Activated CD8-positive, alpha-beta T cell treated with anti-CD3 and anti-CD28 coated beads, Interleukin-2, amount 10 ng/mL, durations not matched to agents 7 days and 5 days (primary cell): ENCODE measurements at places on chromosomes 6 and 20.
A peak's percentile ranks its signal among the peaks of the same experiment; 100 is the strongest.

DNA sequence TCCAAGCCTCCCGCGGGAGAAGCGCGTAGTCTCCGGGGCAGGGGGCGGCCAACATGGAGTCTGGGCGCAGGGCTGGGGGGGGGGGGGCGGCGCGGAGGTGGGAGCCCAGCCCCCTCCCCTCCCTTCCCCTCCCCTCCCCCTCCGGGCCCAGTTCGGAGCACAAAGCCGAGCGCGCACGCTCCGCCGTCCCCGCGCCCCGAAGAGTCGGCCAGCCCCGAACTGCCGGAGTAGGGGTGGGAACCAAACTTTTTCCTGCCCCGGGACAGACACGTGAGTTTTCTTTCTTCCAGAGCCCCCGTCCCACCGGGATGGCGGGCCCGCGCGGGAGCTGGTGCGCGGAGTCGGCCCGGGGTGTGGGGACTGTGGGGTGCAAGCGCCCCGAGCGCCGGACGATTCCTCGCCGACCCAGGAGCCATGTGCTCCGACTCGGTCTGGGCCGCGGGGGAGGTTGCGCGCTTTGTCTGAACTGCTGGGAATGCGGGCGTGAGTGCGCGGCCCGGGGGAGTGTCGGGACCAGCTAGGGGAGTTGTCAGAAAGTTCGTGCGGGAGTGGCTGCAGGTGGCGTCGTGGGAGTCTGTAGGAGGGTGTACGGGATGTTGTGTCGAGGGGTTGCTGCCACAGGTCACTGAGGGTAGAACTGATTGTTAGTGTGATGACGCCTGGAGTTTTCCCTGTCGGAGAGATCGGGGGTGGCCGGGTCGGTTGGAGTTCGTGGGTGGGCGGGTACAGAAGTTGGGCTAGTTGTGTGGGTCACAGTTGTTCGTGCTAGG is 1.2 kb downstream of the TGIF2 start:
- DNase-seq = peak; percentile 59

DNA sequence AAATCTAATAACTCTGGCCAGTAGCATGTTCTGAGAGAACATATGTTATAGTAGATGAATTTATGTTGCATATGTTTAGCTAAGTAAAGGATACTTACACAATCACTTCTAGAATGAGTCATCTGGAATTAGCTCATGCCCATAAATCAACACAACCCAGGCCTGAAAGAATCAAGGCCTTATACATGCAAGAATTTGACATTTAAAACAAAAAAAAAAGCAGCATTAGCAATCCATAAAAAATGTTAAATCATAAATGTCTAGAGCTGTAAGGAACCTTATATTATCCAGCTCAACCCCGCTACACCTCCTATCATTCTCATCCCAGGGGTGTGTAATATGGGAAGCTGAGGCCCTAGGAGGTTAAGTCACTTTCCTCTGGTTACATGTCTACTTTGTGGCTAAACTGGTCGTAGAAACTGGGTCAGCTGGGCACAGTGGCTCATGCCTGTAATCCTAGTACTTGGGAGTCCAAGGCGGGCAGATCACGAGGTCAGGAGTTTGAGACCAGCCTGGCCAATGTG is 105.2 kb upstream of the CARMIL1 start:
- DNase-seq = no peak

- no peak for DNase-seq
Measured at GRCh38 chr20:35662551-35662950, 2.1 kb downstream of the CPNE1 start.

DNA sequence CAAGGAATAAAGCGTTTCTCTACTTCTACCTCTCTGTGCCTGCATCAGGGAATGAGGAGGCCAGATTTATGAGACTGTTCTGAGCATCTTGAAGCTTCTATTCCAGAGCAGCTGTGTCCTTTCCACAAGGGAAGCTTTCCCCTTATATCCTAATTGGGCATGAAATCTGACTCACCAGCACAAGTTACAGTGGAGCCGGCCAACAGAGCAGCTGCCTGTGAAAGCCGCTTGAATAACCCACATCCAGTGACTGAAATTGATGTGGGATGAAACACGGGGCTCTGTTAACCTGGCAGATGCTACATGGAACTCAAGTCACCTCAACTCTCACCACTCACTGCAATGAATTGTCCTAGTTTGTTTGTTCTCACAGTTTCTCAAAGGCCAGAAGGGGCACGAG is 400.3 kb downstream of the TFAP2A start:
- DNase-seq = no peak

DNA sequence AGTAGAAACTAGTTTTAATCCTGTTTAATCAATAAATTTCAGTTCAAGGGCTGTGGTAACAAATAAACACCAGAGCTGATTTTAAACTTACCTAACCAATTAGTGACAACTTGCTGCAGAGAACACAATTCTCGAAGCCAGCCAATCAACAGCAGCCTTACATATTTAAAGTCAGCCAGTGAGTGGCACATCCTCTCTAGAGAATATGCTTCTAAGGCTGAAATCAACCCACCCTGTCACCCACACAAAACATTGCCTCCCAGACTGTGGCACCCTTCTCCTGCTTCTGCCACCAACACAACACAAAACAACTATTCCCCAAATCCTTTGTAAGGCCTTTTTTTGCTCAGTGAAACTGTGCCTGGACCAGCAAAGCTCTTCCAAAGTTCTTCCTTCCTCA is 306.0 kb downstream of the EYA4 start:
- no peak for DNase-seq

- no peak for DNase-seq
Measured at GRCh38 chr6:44116641-44117382, 10.4 kb downstream of the MRPL14 start.

DNA sequence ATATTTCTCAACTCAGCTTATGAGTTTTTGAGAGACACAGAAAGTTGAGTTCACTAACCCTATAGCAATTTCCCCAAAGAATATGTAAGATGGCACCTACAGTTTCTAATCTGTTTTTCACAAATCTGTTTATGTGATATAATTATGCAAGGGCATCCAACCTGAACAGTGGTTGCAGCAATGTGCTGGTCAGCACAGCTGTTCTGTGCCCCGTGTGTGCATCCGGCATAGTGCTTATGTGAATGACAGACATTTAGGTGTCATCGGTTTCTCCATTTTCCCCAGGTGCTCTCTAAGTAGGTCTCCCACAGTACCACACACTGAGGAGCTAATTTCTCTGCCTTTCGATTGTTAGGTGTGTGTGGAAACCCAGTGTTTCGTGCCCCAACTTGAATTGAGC is 7.7 kb upstream of the BACH2 start:
- DNase-seq = no peak
